ENCODE measurements at places on chromosomes 16 and 17.

- DNase-seq = no peak
Observed at GRCh38 chr16:29927070-29927905, 1.3 kb upstream of the KCTD13 start.

- no peak for DNase-seq
Observed at GRCh38 chr16:84453061-84453752, 51.3 kb downstream of the MEAK7 start.

DNA sequence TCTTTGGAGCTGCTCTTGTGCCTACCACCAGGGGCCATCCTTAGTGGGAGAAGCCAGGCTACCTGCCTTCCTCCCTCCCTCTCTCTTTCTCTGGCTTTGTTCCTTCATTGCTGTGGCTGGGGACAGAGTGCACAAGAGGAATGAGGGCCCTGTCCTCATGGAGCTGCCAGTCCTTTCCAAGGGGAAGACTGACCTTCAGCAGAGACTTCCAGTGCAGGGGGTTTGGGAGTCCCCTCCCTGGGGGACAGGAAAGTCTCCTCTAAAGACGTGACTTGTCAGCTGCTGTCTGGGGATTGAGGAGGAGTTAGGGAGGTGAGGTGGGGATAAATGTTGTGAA, 108.1 kb downstream of the CMIP start:
- DNase-seq = no peak

GRCh38 chr16:67406111-67406971, 9.9 kb downstream of the ZDHHC1 start:
- DNase-seq = peak; percentile 78

DNA sequence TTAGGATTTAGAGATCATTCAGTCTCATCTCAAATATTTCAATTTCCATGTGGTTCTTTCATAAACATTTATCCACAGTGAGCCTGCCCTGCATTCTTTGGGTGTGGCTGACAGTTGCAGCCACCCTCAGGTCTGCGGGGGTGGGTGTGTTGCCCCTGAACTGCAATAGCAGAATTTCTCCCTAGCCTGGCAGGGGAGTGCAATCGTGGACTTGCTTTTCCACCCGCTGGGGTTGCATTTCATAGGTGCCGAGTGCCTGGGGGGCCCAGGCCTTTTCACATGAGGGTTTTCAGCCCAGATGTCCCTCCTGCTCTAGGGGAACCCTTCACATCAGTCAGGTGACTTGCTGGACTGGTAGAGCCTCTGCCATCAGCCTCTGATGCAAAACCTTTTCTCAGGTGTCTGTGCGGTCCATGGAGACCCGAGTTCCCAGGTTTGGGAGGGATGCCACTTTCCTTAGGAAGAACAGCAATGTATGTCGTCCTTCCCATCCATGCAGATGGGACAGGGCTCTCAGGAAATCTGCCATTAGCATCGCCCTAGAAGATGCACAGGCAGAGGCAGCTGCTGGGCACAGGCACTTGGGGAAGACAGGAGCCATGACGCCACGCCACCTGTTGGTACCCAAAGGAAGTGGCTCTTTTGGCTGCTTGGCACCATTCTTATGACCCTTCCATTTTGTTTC, 2.4 kb upstream of the USP36 start:
- DNase-seq = no peak

- no peak for DNase-seq
Observed at GRCh38 chr17:74872313-74873036, at the start of gene FDXR. FDXR (minus strand) TSS chr17:74872994; CDS start chr17:74872944, 50 bp downstream.

- no peak for DNase-seq
Observed at GRCh38 chr17:40615068-40615840, 32.4 kb downstream of the SMARCE1 start.

DNA sequence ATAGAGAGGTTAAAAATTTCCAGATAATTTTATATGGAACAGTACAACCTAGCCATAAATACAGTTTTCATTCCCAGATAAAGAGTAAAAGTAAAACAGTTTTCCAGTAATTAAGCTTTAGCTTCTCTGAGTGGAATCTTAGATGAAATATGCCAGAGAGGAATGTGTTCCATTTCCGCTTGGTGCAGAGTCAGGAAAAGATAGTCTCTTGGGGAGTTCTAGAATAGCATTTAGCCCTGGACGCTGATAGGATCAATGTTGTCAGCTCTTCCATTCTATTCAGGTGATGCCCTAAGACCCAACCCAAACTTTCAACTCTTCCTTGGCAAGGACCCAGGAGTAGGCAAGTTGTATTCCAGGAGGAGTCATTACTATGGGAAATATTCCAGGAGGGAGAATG, 30.9 kb upstream of the ABCA3 start:
- no peak for DNase-seq

DNA sequence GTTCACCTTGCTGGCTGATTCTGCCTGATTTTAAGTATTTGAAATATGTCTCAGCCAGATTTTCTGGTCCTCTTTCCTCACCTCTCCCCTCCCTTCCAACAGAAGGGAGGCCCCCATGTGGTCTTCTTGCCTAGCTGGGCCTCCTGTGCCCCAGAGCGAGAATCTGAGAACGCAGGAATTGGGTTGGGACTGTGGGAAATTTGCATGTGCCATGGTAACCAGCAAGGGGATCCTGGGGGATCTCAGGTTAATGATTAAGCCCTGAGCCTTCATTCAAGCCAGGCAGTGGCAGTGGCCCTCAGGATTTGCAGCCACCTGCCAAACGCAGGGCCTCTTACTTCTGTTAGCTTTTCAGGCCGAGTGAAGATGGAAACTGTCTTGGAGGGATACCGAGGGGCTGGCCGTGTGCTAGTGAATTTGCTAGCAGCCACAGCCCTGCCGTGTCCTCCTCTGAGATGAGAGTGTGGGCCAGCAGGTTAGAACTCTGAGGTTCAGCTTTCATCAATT, 40.2 kb downstream of the KSR1 start:
- DNase-seq = no peak

DNA sequence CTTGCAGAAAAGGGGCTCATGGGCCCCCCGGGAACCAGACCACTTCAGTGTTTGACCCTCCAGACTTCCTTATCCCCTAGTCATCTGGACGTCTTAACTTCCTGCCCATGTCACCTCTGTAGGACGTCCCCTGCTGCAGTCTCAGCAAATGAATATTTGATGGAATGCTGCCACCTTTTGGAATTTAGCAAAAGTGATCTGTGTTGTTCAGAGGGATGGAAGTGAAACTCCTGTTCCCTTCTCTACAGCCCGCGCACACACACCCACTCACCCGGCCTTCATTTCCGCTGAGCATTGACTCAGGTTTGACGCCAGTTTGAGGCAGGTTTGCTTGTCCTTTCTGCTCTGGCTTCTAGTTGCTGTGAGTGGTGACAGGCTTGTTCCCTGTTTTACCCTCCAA, 507.2 kb upstream of the EEF2KMT start:
- no peak for DNase-seq

- DNase-seq = no peak
Observed at GRCh38 chr17:73713136-73713535, 68.9 kb upstream of the SDK2 start.

DNA sequence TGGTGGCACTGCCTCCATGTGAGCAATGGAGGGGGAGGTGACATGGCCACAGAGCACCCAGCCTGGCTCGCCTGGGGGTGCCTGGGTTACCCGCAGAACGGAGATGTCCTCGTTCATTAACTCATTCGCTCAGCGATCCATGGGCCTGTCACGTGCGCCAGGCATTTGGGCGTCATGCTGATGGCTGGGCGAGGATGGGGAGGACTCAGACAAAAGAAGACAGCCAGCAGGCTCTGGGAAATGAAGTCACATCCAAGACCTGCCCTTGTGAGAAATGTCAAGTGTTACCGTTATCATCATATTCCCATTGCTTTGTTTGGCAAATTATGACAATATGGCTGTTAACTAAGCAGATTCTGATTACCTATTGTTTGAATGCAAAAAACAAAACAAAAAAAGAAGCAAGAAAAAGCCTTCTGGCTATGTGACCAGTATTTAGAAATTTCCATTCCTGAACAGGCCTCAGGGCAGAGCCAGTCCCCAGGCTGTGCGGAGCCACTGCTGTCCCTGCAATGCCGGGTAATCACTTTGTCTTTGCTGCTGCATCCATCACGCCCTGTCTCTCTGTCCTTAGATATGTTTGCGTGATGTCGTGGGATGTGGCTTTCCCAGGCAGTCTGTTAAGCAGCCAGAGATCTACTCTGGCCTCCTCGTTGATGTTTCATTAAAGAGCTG, 57.9 kb downstream of the CMIP start:
- DNase-seq = no peak

DNA sequence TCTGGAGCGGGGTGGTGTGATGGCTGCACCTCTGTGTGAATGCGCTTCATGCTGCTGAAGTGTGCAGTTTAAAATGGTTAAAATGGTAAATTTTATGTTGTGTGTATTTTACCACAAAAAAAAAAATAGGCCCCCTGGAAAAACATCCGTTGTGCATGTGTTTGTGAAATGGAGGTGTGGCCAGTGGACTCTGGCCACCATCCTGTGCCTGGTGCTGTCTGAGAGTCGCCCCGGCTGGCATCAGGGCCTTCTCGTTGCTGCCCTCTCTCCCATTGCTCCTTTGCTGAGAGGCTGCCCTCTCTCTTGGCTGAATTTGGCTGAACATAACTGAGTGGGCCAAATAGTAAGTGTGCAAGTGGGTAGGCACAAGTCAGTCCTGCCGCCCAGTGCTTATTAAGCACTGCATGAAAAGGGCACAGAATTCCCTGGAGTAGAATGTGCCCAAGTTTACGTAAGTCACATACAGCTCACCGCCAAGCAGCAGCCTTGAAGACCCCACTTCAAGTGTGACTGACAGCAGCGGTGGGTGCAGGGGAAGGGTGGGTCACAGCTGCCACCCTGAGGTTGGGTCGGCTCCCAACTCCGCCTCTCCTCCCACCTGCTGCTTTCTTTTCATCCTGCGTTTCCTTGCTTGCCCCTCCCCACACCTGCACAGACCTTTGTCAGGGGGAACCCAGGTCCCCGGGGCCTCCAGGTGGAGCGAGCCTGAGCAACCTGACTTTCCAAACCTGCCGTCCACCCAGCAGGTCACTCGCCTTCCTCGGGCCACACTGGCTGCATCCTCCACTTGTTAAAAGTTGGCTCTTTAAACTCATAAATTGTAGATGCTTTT, 46.8 kb downstream of the FOXK2 start:
- no peak for DNase-seq

All from GM04503 (cell line).